Stimulated activated CD4-positive, alpha-beta T cell treated with anti-CD3 and anti-CD28 coated beads, Interleukin-4, amount 100 ng/mL, for 1 hour (primary cell): ENCODE measurements at places on chromosomes 13 and 19.

GRCh38 chr19:32581705-32582179 is 752 bp downstream of the PDCD5 start:
- no peak for DNase-seq

- no peak for DNase-seq
Observed at GRCh38 chr19:11949201-11949600, 15.6 kb upstream of the ZNF763 start.

DNA sequence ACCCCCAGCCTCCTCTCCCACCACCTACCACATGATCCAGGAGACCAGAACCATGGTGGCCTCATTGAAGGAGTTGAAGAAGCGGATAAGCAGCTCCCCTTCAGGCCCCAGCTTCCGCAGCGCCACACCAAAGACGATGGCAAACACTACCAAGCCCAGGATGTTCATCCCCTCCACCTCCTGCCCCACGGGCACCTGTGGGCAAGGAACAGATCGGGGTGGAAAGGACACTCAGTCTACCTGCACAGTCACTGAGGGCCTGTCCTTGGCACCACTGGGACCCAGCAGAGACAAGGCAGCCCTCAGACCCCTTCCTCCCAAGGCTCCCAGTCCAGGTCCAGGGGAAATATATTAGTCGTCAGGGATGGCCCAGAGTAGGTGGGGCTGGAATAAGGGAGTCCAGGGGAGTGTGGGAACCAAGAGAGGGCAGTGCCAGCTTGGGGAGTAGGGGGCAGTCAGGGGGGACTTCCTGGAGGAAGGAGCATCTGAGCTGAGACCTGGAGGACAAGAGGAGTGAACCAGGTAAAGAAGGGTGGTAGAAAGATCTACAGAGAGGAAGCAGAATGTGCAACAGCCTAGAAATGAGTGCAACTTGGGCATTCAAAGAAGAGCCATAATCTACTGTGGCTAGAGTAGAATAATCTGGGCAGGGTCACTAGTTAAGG is 5.9 kb downstream of the SLC1A5 start:
- no peak for DNase-seq

DNA sequence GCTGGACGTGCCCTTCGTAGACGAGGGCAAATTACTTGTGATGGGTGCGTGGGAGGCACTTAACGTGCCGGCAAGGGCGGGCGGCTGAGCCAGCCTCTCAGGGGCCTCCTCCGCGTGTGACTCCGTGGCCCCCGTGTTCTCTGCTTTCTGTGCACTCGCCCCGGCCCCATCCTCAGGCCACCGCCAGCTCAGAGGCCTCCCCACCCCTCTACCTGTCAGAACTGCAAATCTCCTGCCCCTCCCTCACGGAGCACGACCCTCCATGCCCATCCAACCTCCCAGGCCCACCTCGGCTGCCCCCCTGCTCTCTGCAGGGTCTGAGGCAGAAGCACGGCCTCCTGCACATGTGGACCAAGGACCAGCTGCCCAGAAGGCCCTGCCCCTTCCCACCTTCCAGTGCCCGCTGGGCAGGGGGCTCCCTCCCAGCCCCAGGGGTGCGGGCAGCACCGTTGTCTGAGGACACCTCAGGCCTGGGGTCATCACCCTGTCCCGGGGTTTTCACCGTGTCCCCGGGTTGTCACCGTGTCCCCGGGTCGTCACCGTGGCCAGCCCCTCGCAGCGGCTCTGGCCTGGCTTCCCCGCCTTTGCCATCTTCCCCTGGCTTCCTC is 44.5 kb downstream of the TMEM255B start:
- DNase-seq = no peak

- DNase-seq = no peak
Observed at GRCh38 chr13:31053091-31053490, 108.6 kb downstream of the HSPH1 start.

DNA sequence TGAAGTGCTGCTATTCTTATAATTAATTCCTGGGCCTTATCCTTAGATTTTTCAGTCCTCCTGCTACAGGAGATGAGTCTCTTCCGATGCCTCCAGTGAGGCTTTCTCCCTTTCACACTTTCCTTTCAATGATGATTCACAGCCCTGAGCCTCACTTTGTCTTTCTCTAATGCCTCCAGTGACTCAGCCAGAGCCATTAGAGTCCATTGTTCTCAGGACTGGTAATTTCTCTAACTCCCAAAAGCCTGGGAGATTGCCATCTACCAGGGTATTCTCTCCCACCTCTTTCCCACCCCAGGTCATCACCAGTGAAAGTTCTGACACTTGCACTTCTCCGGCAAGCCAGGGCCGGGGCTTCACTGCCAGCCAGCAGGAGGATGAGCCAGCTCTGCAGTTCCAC is 49.6 kb upstream of the ARGLU1 start:
- DNase-seq = no peak

GRCh38 chr19:50794074-50794875 is 4.1 kb downstream of the ACP4 start:
- peak; percentile 44 for DNase-seq

DNA sequence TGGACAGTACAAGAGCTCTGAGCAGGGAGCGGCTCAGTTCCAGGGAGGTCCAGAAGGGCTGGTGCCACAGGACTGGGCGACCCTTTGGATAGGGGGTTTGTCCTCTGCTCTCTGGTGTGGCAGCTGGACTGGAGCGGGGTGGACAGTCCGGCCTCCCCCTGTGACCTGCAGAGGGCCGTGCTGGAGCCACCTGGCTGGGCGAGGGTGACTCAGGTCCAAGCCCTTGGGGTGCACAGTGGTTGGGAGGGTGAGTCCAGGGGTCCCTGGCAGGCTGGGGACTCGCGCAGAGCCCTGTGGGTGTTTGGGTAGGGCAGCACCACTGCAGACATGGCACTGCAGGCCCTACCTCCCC is 7.2 kb downstream of the SSBP4 start:
- no peak for DNase-seq

DNA sequence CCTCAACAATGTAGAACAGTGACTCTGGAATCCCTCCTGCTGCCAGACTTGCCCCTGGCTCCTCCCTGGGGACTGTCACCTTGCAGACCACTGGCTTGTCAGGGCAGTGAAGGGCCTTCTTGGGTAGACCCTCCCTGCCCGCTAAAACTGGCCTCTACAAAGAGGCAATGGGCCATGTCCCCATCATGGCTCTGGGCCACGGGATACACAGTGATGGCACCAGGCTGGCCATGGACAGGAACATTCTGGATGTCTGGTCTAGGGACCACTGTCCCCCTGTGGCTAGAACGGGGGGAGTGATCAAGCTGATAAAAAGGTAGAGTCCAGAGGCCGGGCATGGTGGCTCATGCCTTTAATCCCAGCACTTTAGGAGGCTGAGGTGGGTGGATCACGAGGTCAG is 60.9 kb downstream of the ACSBG2 start:
- DNase-seq = no peak

DNA sequence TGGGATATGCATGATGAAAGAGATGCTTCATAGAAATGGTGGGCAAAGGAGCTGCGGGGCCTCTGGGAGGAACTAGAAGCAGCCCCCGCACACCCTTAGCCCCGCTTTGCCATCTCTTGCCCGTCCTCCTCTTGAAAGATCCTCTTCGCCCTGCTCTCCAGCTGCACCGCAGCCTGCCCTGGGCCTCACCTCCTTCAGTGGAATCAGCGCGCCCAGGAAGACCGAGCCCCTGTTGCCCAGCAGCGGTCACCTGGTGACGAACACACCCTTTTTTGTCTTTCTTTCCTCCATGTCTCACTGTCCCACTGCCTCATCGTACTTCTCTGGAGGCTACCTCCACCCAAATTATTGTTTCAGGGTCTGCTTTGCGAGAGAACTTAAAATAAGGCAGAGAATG is 807.6 kb downstream of the UQCRFS1 start:
- DNase-seq = no peak

- DNase-seq = peak; percentile 20
Observed at GRCh38 chr13:40764587-40765403, 6.2 kb downstream of the MRPS31 start.

DNA sequence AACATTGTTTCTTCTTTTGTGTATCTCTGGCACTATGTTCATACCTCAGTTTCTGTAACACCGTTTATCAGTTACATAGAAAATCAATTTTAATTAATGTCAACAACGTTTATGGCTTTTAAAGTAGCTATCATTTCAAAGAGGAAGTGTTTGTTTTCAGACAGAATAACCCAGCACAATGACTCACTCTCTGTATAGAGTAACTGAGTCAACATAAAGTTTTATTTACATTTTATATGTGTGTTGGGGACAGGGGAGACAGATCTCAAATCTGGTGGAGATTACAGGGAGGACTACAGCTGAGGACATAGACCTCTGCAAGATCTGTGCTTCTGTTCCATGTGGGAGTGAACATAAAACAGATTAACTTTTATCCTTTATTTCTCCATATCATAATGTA is 2590.1 kb downstream of the PCDH9 start:
- DNase-seq = no peak

- DNase-seq = no peak
Observed at GRCh38 chr13:59047546-59047945, 1116.2 kb downstream of the DIAPH3 start.

- no peak for DNase-seq
Observed at GRCh38 chr19:10096615-10096963, 5.9 kb downstream of the ANGPTL6 start.

GRCh38 chr19:10612499-10613119 is 12.7 kb upstream of the SLC44A2 start:
- DNase-seq = no peak

DNA sequence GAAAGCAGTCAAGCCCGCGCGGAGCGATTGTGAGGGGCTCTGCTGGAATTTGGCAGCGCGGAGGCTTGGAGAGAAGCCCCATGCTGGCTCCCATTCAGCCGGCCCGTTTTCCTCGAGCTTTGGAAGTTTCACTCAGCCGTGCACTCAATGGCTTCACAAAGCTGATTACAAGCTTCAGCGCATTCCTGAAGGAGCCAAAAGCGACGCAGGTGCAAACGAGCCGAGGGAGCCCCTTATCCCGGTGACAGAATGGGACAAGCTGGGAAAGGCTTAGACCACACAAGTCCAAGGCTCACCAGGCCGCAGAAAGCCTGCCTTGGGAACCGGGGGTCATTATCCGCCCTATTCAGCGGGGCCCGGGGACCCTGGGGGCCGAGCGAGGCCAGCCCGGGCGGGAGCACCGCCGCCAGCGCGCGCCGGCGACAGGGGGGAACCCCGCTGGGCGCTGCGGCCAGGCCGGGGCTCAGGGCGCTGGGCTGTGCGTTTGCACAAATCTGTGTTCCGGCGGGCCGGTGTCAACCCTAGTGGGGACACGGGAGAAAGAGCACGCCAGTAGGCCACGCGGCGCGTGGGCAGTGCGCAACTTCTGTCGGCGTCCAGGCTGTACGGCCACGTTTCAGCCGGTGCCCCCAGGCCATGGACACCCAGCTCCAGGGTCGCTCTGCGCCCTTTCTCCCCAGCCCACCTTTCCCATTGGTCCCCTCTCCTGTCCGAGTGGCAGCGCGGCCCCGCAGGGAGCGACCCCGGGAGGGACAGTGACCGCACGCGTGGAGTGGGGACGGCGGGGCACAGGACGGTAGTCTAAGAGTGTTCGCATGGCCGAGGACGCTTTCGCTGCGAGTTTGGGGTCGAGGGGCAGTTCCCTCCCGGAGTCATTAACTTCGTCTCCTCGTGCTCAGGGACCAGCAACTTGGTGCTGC is 37.3 kb downstream of the SOX1 start:
- DNase-seq = no peak

GRCh38 chr19:13887018-13887436 is 10.1 kb downstream of the NANOS3 start:
- DNase-seq = no peak

DNA sequence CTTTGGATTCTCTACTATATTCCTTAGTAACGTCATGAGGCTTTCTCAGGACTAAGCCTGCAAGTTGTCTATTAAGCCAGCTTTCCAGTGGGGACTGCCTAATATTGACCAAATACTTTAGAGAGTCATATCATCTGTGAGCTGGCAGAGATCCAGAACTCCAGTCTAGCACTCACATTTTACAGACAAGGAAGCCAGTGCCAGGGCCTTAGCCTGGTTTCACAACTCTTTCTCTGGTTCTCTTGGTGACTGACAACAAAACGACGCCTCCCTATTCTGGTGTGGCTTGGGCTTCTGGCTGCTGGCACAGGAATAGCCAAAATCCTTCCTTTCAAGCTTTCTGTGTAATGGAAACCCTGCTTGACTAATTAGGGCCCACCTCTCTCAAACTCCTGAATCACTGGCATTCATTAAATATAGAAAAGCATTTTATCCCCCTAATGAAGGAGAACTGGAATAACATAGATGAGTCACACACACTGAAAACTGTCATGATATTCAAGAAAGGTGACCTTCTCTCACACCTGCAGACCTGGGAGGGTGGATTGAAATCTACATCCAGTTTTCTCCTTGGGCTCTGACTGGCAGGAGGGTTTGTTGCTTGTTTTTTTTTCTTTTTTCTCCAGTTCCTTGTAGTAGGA is 75.2 kb upstream of the UBL3 start:
- DNase-seq = no peak

- no peak for DNase-seq
Observed at GRCh38 chr13:30974350-30974749, 41.9 kb downstream of the TEX26 start.

DNA sequence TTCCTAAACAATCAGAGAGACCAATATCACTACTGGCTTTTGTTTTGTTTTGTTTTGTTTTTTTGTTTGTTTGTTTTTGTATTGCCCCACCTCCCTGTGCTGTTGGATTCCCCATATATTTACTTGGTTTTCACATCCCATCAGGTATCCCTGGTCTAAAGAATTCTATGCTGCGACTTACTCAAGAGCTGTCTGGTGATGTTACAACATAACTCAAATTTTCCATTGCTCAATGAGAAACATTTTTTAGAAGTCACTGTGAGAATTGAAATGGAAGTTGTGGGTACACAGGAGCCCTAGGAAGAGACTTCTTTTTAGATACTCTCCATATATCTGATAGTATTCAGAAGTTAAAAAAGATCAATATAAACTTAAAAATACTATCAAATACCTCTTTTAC is 181.4 kb downstream of the KLF5 start:
- DNase-seq = no peak

GRCh38 chr13:111938741-111939665 is 127.9 kb upstream of the SOX1 start:
- DNase-seq = no peak

GRCh38 chr13:26300140-26300539 is 46.2 kb downstream of the CDK8 start:
- peak; percentile 10 for DNase-seq

DNA sequence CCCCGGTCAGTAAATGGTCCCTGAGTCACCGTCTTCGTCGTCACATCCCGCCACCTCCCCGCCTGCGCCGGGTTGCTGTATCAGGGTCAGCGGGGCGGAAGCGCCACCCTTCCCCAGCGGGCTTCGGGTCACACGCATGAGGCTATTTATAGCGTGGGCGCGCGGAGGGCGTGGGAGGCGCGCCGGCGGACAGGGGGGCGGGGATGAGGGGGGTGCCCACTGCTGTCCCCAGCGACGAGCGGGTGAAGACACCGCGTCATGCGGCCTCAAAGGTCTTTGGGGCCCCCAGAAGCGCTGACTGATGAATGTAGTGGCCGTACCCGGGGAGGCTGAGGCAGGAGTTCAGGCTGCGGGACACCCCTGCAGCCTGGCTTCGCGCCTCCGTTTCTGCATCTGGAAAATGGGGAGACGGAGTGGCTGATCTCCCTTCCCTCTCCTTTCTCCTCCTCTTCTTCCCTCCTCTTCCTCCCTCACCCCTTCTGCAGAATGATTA is 7.9 kb downstream of the UNC13A start:
- DNase-seq = peak; percentile 27

- DNase-seq = no peak
Observed at GRCh38 chr19:30686826-30687566, 314.8 kb downstream of the ZNF536 start.

- DNase-seq = no peak
Observed at GRCh38 chr13:51041710-51042109, 69.4 kb downstream of the C13orf42 start.
